NCI-H1930 (cell line): ENCODE measurements at places on chromosomes 3 and 15.

DNA sequence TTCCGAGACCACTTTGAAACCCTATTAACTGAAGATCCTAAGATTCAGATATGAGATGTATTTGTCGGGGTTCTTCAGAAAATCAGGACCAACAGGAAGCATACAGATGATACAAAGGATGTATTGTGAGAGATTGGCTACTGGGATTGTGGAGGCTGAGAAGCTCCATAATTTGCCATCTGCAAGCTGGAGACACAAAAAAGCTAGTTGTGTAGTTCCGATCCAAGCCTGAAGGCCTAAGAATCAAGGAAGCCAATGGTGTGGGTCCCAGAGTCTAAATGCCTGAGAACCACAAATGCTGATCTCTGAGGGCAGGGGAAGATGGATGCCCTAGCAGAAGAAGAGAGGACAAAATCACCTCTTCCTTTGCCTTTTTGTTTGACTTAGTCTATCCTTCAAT, 10.9 kb upstream of the PLSCR1 start:
- no peak for DNase-seq

- no peak for DNase-seq
These were observed 16.5 kb upstream of the FAM3D start for GRCh38 chr3:58683001-58683458.

- DNase-seq, result no peak
These were observed 24.2 kb downstream of the SOX2 start for GRCh38 chr3:181735911-181736310.

DNA sequence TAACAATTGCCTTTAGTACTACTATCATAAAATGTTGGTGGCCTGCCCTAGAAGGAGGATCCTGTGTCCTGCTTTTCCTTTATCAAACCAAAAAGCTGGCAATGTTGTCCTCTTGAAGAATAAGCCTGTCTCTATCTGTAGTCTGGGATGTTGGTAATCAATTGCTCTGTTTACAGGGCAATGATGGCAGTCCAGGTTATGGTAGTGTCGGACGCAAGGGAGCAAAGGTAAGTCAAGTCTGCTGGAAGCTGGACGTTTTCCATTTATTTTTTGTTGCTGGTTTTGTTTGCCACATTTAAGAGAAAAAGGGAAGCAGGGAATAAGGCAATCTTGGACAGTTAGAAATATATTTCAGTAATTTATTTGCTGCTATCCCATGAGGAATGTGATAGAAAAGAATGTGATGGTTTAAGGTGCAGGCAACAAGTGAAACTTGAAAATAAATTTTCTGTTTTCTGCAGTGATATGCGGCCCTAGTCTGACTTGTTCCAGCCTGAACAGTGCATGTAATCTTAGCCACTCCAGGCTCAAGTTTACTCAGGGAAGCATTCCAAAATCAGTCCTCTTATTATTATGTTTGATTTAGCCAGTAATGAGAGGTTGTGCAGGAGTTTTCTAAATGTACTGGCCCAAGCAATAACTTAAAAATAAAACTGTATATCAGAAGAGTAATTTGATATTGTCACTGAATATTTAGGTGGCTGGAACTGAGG, 110.3 kb downstream of the COL6A6 start:
- DNase-seq, result no peak

- no peak for DNase-seq
These were observed 466.1 kb upstream of the PPP2R3A start for GRCh38 chr3:135499426-135499825.

DNA sequence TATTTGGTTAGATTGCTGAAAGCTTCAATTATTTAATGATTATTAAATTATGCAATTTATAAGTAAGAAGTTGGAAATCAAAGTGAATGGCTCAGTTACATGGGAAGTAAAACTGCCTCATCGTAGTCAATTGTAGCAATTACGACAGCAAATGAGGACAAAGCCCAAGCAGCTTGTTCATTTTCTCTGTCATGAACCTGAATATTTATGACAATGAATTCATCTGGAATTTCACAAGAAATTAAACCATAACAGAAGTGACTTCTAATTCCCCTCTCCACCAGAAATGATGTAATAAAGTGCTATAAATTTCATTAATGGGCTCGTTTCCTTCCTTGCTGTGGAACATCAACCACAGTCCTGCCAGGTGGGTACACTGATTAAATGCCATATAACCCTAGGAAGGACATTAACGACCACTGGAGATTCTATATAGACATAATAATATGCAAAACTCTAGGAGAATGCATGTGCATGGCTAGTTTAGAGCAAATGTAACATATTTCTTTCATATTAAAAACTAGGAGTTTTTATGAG, 273.8 kb upstream of the DCBLD2 start:
- no peak for DNase-seq

DNA sequence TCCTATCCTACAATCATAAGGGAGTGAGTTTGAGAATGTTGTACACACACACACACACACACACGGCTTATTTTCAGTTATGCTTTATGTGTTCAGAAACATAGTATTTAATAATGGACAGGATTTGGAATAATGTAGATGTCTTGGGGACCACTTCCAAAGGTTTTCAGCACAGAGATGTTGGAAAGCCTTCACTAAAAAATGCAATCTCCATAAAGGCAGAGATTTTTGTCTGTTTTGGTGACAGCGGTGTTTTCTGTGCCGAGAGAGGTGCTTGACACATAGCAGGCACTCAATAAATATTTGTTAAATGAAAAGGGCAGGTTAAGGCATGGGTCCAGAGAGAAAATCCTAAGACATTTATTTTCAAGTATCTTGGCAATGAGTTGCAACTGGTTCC, 428.2 kb upstream of the RGMA start:
- DNase-seq, result no peak
